C1 segment of cervical spinal cord (tissue), 14 donors: ENCODE measurements at places on chromosomes 2 and 18.

DNA sequence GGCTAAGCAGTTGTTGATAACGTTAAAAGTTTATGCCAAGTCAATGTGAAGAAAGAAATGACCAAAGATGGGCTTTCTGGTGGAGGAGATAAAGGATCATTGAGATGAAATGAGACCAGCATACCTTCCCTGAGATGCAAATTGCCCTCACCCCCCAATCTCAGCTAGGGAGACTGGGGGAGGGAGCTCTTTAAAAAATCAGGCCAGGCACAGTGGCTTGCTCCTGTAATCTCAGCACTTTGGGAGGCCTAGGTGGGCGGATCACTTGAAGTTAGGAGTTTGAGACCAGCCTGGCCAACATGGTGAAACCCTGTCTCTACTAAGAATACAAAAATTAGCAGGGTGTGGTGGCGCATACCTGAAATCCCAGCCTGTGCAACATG lies 30.9 kb upstream of the KCMF1 start:
- no peak for DNase-seq

DNA sequence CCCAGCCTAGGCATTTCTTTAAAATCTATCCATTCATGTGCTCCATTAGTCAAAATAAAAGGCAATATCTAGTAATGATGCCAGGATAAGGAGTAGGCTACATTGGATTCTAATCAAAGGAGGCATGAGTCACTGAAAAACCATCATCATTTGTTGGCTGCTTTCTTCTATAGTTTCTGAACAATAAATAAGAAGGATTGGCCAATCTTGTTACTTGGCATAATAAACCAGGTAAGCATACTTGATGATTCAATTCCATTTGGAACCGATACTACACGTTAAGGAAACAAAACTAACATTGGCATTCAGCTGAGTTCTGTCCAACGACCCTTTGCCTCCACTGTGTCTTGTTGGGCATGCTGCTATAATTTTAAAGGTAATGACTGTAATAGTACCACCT lies 27.2 kb downstream of the ATP8B1 start:
- no peak for DNase-seq

- no peak for DNase-seq
These were observed 116.5 kb downstream of the DOCK10 start for GRCh38 chr2:224925810-224926100.

GRCh38 chr18:53946594-53946993 lies 277.9 kb downstream of the MBD2 start:
- DNase-seq: no peak

DNA sequence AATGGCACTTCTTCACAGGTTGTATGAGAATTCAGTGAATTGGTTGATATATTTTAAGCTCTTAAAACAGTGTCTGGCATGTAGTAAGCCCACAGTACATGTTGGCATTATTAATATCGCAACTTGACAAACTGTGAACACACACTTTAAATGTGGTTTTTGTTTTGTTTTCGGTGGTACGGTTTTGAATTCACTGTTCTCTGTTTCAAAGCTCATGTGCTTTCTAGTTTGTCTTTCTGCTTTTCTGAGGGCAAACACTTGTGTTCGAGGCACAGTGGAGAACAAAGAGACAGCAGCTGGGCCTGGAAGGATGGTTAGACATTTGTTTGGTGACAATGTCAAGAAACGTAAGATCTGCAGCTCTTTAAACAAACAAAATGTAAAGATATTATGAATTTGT lies 276.5 kb upstream of the MC4R start:
- DNase-seq: no peak

DNA sequence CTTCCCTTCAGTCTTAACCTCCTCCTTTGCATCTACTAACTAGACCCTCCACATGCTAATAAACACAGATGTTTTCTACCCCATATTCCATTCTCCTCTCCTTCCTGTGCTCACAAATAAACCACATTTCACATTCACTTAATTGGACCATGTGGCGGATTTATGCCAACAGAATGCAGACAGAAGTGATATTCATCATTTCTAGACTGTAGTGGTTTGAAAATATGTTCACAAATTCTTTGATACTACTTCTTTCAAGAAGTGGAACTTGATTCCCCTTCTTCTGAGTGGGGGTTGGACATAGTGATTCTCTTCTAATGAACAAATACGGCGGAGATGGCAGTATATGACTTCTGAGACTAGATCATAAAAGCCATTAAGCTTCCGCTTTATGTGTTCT lies 73.5 kb upstream of the SPTBN1 start:
- no peak for DNase-seq

DNA sequence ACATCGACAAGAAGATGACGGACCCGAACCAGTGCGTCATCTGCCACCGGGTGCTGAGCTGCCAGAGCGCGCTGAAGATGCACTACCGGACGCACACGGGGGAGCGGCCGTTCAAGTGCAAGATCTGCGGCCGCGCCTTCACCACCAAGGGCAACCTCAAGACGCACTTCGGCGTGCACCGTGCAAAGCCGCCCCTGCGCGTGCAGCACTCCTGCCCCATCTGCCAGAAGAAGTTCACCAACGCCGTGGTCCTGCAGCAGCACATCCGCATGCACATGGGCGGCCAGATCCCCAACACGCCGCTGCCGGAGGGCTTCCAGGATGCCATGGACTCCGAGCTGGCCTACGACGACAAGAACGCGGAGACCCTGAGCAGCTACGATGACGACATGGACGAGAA lies 14.4 kb downstream of the SALL3 start:
- no peak for DNase-seq

GRCh38 chr18:24632158-24632988 lies 171.9 kb downstream of the HRH4 start:
- no peak for DNase-seq

DNA sequence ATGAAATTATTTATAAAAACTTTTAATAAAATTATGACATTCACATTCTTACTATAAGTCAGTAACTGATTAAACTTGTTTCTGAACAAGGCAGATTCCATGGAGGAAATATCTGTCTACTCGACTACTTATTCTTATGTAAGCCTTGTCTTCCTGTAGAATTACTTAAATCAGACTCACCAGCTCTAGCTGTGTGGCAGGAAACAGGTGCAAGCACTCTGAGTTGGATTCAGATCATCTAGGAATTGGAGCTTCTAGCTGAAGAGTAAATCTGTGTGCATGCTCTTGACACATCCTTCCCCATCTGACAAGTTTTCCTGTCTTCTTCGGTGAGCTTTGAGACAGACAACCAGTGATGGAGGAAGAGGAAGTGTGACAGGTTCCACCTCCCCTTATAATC lies 284.7 kb downstream of the TRIB2 start:
- no peak for DNase-seq

- no peak for DNase-seq
These were observed 211.7 kb upstream of the RGPD4 start for GRCh38 chr2:107615039-107615438.

- no peak for DNase-seq
These were observed 41.0 kb downstream of the GALM start for GRCh38 chr2:38706846-38707345.

GRCh38 chr2:98137196-98137595 lies 50.2 kb downstream of the VWA3B start:
- DNase-seq: no peak

DNA sequence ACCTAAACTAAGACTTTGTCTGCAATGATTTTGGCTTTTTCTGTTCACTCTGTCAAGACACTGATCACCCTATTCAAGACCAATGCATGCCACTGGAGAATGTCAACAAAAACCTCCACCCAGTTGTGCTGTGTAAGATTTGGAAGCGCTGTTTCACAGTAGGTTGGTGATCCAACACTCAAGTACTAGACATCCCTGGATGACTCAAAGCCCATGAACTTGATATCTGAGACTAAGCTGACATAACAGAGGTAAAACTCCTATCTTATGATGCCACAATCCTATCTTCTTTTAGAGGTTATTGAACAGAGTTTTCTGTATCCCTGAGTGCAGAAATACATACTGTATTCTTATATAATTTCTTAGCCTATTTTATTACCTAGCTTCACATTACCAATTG lies 251.3 kb upstream of the ETAA1 start:
- no peak for DNase-seq

DNA sequence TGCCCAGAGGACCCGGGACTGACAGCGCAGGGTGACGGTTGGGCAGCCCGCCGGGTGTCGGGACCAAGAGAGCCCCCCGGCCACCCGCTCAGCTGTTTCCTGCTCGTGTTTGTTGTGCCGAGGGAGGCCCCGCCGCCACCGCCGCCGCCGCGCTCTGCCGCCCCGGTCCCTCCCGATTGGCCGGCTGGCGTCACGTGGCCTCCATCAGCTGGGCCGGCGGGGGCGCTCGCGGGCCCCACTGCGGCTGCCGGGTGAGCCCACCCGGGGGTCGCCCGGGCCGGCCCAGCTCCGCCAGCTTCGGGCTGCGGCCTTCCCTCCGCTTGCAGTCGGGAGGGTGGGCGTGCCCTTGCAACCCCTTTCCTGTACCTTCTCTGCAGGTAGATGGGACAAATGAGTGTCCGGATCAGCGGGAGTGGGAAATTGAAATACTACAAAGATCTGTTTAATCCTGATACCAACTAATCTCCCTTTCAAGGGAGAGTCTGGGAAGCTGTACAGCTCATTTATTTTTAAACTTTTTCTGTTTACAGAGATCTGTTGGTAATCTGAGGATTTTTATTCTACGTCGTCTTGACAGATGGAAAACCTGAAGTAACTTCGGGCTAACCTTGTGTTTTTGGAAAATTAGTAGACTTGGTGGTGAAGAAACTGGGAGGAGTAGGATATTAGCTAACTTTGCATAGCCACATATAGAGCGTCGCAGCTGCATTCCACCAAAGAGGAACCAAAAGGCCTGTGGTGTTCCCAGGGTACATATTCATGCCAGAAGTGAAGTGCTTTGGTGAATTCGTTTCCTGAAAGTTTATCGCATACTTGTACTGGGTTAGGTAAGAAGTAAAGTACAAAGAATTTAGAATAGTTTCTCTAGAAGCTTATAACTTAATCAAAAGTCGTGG lies 1.2 kb downstream of the YPEL5 start:
- DNase-seq: no peak

- no peak for DNase-seq
These were observed 42.3 kb downstream of the SPRED2 start for GRCh38 chr2:65390134-65390533.

- DNase-seq: no peak
These were observed 23.3 kb downstream of the MTHFD2 start for GRCh38 chr2:74221604-74222299.

DNA sequence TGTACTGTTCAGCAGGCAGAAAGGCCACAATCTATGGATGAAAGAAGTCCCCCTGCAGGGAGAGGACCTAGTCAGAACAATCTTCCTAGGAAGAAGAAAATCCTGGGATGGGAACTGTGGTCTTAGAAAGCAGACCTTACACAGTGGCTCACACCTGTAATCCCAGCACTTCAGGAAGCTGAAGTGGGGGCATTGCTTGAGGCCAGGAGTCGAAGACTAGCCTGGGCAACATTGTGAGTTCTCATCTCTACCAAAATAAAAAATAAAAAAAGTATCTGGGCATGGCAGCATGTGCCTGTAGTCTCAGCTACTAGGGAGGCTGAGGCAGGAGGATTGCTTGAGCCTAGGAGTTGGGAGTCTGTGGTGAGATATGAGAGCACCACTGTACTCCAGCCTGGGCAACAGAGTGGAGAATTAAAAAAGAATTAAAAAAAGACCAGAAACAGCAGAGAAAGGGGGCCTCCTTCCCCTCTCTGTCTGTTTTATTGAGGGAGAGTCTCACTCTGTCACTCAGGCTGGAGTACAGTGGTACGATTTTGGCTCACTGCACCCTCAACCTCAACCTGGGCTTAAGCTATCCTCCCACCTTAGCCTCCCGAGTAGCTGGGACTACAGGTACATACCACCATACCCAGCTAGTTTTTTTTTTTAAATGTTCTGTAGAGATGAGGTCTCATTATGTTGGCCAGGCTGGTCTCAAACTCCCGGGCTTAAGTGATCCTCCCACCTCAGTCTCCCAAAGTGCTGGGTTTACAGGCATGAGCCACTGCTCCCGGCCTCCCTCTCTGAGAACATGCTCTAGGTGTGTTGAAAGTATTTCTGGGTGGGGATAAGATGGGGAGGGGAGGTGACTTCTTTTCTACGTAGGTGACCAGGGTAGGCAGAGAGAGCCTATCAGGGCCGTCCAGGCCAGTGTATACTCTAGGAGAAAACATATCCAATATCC lies 7.4 kb downstream of the RHOB start:
- DNase-seq: no peak

DNA sequence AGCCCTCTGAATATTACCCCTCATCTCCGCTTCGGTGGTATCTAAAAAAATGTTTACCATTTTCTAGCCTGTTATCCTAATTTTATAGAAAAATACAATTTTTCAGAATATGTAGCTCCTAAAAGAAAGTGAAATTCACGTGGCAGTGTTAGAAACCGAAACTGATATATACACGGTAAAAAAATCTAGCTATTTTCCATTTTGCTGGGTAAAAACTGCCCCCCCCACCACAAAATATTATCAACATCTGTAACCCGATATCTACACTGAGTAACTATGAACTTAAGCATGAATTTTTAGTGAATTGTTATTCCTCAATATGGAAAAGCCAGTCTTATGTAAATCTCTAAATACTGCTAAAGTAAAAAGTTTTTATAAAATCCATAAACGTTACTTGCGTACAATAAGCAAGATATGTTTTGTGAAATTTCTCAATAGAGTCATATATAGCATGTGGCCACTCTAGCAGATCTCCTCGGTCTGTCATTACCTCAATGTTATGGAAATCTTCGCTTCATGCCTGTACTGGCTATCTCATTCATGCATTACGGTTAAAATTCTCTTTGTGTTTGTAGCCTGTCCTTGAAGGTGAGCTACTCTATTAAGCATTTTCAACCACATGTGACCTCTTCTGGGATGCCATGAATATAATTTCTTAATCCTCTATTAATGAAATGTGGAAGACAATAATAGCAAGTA lies 524.2 kb downstream of the TRIB2 start:
- no peak for DNase-seq

DNA sequence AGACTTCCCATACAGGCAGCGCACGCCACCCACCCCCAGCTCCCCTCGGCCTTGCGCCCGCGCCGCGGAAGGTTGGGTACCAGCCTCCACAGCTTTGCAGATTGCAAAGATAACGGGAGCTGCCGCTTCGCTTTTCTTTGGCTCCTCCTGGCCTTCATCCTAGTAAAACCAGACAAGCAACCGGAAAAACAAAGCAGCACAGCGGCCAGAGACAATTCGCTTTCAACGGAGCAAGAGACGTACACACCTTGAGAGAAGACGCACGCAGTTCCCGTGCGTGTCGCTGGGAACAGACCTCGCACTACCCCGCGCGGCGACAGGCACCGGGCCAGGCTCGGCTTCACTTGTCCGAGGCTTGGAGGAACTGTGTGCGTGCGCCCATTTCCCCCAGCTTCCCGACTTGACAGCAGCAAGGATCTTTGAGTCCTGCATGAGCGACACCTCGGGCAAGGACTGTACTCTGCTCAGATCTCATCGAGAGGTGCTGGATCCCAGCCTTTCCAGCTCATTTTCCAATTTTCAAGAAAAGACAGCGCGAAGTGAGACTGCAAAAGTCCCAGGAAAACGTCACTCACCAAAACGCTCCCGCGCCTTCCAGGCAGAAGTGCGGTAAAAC lies 964 bp downstream of the ZBTB7C start:
- no peak for DNase-seq

- no peak for DNase-seq
These were observed 229.0 kb downstream of the MREG start for GRCh38 chr2:215784371-215784783.

- DNase-seq: peak; percentile 100
These were observed at the start of gene PPM1B for GRCh38 chr2:44168681-44169154. Gene PPM1B, plus strand, starts transcription at chr2:44168875. Its CDS starts 32,325 bp downstream, at chr2:44201200.
